Eye (tissue), 1 donor: ENCODE measurements at places on chromosomes 6 and 20.
A peak's percentile ranks its signal among the peaks of the same experiment; 100 is the strongest.

GRCh38 chr20:22821081-22821727 lies 213.9 kb upstream of the SSTR4 start:
- no peak for DNase-seq

GRCh38 chr6:44824567-44824966 lies 437.1 kb downstream of the CDC5L start:
- DNase-seq, result no peak

GRCh38 chr6:75505424-75505823 lies 11.8 kb upstream of the FILIP1 start:
- no peak for DNase-seq

DNA sequence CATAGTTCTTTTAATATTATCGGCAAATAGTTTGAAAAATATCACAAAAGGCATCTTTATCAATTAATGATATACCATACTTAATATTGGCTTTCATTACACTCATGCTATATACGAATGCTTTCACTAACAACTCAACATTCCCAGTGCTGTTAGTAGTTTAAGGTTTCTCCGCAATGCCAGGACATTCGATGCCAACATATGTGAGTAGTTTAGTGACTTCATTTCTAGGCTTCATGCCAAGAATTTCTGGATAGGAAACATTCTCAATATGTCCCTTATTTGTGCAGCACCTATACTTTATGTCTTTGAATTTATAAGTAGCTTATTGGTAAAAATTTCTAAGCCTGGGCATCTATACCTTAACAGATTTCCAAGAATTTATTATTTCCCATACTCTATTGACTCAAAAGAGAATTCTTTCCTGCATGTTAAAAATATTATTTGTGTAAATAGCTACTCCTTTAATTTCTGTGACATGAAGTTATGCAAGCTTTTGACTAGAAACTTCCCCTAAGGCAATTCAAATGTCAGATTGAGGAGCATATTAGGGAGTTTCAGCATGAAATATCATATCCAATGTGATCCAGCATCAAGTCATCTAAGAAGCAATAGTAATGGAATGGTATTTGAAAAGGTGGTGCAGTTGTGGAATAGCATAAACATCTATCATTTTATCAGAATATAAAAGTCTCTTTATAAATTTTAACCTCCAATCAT lies 236.0 kb upstream of the STXBP5 start:
- peak; percentile 65 for DNase-seq

- no peak for DNase-seq
These were observed 270.4 kb upstream of the PLCB4 start for GRCh38 chr20:8798505-8798904.

- no peak for DNase-seq
These were observed 19.8 kb downstream of the LAMA4 start for GRCh38 chr6:112234601-112235000.

GRCh38 chr6:44284121-44284520 lies 13.9 kb downstream of the TMEM151B start:
- DNase-seq, result no peak

- DNase-seq, result no peak
These were observed 42.8 kb upstream of the SLC23A2 start for GRCh38 chr20:5044075-5044620.

GRCh38 chr6:99521633-99522151 lies 6.5 kb upstream of the USP45 start:
- no peak for DNase-seq

GRCh38 chr6:32659856-32660595 lies 6.4 kb downstream of the HLA-DQB1 start:
- DNase-seq, result no peak

GRCh38 chr6:143427109-143427817 lies 23.2 kb downstream of the ADAT2 start:
- peak; percentile 89 for DNase-seq

DNA sequence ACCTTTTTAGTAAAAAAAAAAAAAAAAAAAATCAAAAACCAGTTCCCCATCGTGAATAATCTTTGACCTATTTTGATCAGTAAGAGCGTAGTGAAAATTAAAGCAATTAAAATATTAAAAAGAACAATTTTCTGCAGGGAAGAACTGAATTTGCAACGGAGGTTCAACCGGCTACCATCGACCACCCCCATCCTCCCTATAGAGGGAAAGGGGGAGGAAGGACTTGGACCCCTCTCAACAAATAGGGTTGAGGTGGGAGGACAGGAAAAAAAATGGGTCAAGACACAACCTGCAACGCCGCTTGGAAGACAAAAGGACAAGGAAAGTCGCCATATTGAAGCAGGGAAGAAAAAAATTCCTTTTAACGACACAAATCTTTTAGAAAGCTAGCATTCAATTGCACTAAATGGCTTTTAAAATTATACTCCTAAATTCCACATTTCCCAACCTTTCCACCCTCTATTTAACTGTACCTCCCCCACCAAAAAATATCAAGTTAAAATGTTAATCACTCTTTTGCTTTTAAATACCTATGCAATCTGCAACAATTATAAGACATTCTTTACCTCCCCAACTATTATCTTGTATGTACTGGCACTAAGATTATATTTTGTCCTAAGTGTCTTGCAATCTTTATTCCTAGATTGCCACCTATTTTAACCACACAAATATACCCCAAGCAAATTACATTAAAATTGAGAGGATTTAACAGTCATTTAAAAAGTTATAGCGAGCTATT lies 1.7 kb downstream of the PPP1R10 start:
- DNase-seq, result peak; percentile 93

DNA sequence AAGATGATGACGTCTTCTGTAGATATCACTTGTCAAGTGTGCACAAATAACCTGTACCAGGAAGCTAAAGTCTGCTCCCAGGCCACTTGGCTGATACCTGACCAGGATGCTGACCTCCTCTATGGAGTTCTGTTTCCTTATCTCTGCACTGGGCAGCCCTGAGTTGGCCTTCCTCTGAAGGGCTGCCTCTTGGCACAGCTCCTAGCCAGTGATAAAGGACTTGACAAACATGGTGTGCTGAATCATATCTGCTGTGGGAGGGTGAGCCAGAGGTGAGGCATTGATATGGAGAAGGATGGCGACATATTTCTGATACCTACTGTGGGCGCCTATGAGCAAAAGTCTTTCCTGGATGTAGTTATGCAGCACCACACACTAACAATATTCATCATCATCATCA lies 32.8 kb upstream of the FOXA2 start:
- DNase-seq, result no peak

DNA sequence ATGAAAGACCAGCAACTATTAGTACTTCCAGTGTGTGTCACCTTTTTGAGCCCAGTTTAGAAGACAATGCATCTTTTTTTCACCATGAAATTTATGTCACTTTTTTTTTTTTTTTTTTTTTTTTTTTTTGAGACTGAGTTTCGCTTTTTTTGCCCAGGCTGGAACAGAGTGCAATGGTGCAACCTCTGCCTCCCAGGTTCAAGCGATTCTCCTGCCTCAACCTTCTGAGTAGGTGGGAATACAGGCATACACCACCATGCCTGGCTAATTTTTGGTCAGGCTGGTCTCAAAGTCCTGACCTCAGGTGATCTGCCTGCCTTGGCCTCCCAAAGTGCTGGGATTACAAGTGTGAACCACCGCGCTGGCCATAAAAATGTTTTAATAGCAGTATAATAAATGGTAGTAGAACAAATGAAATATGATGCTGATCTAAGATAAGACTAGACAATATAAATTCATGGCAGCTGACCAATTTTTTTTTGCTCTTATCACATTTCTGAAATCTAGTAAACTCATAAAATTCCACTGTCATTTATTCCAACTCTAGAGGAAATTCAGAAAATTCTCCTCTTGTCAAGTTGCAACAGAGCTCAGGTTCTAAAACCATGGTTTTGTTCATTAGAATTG lies 21.3 kb downstream of the NHSL1 start:
- DNase-seq, result no peak

DNA sequence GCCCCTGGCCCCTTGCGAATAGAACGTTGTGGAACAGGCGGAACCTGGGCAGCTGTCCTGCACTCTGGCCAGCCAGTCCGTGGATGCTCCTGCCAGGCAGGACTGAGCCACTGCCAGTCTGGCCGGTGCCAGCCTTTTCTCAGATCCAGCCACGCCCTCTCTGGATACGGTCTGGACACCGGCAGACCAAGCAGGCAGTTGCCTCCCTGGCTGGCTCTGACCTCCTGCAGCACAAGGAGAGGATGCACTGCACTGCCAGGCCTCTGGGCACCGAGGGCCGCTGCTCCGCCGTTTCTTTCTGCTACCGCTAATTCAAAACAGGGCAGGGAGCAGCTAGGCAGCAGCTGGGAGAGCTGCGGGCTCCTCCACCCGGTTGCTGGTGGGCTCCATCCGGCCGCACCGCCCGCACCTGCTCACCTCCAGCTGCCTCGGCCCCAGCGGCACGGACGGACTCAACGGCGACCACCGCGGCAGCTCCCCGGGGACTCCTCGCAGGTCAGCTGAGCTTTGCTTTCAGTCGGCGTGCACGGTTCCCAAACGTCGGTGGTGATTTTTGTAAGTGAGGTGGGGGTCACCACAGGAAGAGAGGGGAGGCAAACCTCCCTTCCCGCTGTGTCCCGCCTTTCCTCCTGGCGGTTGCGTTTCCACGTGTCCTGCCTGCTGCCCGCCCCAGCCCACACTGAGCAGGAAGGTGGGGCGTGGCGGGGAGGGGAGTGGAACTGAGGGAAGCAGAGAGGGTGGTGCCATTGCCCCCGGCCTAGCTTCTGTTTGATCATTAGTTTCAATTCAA lies 30.3 kb upstream of the AFDN start:
- DNase-seq, result peak; percentile 76

DNA sequence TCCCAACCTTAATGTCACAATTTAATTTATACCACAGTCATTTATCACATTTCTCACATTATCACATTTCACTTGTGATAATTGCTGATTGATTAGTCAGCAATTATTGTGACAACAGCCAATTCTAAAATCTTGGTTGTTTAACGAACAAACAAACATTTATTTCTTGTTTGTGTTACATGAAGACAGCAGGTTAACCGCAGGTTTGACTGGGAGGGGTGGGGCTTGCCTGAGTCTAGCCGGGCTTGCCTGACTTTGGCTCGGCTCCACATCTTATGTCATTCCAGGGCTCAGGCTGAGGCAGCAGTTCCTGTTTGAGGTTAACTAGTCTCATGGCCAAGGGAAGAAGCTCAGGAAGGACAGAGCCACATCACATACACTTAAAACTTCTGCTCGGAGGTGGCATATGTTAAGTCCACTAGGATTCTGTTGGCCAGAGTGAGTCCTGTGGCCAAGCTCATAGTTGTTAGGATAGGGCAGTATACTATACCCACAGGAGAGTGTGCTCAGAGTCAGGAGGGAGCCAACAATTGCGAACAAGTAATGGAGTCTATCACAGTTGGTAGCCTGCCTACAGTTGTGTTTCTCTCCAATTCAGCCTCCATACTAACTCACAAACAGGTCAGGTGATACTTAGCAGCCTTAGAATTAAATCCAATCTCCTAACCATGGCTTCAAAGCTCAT lies 90.0 kb upstream of the IFNGR1 start:
- peak; percentile 35 for DNase-seq

DNA sequence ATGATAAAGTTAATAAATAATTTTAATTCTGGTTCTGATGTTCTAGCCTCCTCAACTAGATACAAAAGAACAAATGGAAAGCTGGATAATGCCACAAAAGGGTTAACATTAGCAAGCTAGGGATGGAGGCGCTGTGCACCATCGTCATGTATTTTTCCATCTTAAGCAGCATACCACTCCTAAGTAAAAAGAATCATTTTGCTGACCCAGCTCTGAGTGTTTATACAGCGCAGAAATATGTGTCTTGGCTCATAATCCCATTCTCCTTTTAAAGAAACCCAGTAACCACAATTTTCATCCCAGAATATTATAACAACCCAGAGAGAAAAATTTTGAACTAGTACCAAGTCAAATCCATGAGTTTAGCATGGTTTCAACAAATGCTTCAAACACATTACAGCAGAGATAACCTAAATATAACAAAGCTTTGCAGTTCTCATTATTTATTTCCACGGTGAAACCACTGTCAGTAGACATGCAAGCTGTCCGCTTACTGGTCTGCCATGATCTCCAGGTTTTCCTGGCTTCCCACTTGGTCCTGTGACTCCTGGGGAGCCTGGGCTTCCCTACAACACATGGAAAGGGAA lies 111.1 kb downstream of the COL12A1 start:
- peak; percentile 62 for DNase-seq

DNA sequence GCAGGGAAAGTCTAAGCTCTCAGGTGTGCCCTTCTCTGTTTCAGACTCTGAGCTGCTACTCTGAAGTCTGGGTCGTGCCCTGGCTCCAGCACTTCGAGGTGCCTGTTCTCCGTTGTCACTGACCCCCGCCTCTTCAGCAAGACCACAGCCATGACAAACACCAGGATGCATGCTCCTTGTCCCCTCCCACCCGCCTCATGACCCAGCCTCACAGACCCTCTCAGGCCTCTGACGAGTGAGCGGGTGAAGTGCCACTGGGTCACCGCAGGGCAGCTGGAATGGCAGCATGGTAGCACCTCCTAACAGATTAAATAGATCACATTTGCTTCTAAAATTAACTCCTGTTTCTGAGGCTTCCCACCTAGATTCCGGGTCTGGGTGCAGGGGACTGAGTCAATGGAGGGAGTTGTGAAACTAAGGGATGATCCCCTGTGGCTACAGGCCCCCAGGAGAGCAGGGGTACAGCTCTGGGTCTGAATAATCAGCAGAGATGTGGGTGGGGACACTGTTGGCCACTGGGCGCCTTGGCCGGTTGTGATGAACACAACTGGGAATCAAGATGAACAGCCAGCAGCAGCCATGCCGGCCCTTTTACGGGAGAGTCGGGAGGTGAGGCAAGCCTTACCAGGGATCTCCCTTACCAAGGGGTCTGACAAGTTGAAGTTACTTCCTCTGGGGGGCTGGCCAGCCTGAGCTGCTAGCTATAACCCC lies 10.7 kb downstream of the CST7 start:
- DNase-seq, result no peak

GRCh38 chr6:30450909-30451841 lies 38.1 kb upstream of the HLA-E start:
- DNase-seq, result peak; percentile 65

- no peak for DNase-seq
These were observed 263.0 kb downstream of the PAX1 start for GRCh38 chr20:21968486-21968885.

GRCh38 chr20:20466341-20466879 lies 98.5 kb downstream of the INSM1 start:
- DNase-seq, result no peak

DNA sequence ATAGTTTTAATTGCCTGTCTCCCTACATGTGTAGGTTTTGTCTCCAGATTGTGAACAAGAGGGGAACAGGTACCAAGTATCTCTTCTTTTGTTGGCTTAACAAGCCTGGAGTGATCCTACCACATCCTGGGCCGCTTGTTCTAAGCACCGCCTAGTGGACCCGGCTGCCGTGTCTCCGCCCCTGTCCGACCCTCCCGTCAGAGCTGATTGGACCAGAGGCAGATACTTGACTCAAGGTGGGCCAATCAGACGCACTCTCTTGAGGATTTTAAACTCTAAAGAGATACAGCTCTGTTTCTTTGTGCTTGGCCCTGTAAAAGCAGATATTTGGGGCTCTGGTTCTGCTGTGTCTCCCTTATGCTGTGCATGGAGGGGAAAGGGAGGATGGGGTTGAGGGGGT lies 68.2 kb downstream of the PRDM1 start:
- DNase-seq, result no peak

- DNase-seq, result no peak
These were observed 6.0 kb upstream of the BEND3 start for GRCh38 chr6:107121266-107121665.

GRCh38 chr20:59999502-59999901 lies 41.3 kb downstream of the CDH26 start:
- no peak for DNase-seq

- peak; percentile 60 for DNase-seq
These were observed 72.8 kb downstream of the MDGA1 start for GRCh38 chr6:37624606-37625574.

- no peak for DNase-seq
These were observed 28.6 kb downstream of the CST8 start for GRCh38 chr20:23519556-23519955.
